SJSA1 (cell line): ENCODE measurements at places on chromosomes 13 and 19. TPM values are rescaled to one million over a fixed set of nuclear protein-coding genes. Genes with fewer than 3 reads are reported as not detected.

DNA sequence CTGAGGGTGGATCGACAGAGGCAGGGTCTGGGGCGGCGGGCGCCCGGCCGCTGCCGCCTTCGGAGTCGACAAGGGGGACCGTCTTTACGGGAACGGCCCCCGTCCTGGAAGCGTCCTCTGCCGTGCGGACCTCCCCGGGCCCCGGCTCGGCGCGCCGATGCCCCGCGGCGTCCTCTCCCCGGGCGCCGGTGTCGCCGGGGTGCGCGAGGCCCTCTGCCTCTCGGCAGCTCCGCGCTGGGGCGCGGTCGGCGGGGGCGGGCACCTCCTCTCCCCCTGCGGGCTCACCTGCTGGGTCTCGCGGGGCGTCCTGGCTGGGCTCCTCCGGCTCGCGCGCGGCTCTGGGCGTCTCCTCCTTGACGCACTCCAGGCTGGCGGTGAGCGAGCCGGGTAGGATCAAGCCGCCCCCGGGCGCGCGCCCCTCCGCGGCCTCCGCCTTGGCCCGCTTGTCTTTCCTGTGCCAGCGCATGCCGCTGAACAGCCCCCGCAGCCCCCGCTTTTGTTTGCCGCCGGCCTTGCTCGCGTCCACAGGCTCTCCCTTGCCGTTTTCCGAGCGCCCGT lies 1.5 kb downstream of the AMER2 start:
- DNase-seq: no peak

DNA sequence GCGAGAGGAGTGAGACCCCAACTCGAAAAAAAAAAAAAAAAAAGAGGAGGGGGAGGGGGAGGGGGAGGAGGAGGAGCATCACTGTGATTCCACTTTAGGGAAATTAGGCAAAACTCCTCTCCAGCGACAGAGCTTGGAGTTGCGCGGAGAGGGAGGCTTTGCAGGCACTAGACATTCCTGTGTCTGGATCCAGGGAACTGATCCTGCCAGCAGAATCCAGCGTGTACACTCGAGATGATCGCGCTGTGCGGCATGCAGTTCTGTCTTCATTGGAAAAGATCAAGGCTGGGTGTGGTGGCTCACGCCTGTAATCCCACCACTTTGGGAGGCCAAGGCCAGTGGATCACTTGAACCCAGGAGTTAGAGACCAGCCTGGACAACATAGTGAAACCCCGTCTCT lies 29.6 kb upstream of the KLF2 start:
- DNase-seq: no peak

DNA sequence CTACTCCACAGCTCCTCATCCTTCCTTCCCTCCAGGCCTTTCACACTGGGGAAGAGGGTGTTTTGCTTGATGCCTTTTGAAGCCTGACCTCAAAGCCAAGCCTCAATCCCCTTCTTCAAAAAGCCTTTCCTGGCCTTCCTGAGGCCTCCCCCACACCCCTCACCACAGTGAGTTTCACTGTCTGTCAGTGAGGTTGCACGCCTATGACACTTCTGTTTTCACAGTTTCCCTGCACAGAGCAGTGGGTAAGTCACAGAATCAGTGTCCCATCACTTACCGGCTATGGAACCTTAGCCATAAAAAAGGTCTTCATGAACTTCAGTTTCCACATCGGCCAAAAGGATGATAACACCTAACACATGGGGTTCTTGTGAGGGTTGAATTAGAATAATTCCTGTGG lies 371.4 kb downstream of the UQCRFS1 start:
- DNase-seq: no peak

GRCh38 chr13:28248080-28248479 lies 109.7 kb downstream of the PAN3 start:
- no peak for DNase-seq

- DNase-seq: no peak
These were observed 5.8 kb downstream of the PPP1R37 start for GRCh38 chr19:45098521-45099466.

The CDX2 gene
- not detected in 2 replicates for total RNA-seq

DNA sequence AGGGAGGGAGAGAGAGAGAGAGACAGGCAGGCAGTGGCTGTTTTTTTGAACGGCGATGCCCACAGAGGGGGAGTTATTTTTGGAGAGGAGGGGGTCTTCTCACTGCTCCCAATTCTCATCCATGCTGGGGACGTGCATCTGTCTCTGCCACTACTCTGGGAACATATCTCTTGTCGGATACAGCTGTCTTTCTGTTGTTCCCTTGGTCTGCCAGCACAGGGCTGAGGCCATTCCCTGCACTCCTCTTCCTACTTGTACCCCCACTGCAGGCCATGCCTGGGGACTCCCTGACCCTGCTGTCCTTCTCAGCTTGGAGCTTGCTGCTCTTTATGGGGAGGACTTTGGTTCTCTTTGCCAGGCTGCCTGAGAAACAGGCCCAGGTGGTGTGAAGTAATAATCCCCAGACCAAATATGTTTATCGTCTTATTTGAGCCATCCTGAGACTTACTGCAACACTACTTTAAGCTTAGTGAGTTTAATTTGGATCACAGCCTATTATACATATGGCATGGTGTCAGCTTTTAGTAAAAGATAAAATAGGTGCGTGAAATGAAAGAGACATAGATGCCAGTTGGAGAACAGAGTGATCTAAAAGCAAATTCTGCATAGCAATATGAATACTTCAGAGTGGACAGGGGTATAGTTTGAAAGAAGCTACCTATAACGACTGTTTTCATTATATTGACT lies 19.1 kb downstream of the LRCH1 start:
- no peak for DNase-seq

DNA sequence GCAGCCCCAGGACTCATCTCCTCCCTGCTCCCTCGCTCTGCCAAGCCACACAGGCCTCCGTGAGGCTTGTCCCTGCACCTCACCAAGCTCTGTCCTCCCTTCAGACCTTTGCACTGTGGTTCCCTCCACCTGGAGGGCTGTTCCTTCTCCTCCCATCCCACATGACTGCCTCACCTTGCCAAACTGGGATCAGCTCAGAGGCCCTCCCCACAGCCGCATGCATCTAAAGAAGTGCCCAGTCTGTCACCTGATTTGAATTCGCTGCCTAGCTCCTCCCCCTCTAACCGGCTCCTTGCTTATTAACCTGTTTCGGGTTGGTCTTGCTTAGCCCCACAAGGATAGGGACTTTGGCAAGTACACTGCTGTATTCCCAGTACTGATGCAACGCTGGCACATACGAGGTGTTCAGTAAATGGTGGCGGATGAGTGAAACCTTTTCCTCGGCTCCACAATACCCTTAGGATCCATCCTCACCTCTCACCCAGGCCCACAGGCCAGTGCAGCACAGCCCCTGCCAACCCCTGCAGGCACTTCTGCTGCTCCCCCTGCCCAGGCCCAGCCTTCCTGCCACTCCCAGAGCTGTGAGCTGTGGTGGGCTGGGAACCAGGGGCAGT lies 4.4 kb downstream of the AKT2 start:
- DNase-seq: no peak
